GM12891 (cell line): ENCODE measurements at places on chromosomes 12 and 14.

DNA sequence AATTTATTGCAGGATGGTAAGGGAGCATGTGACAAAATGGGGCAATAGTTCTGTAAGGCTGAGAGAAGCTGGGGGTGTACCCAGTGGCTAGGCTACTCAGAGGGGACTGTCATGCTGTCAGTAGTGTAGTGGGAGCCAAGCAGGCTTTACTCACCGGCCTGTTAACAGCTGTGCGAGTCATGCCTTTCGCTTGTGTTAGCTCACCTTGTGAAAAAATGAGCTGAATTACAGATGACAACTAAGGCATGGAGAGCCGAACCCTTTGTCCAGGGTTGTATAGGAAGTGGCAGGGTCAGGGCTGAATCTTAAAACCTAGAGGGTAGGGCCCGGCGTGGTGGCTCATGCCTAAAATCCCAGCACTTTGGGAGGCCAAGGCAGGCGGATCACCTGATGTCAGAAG, 37.9 kb downstream of the SH2B3 start:
- DNase-seq = no peak

- DNase-seq = no peak
These were observed 256.3 kb upstream of the CLEC14A start for GRCh38 chr14:38512236-38512635.

DNA sequence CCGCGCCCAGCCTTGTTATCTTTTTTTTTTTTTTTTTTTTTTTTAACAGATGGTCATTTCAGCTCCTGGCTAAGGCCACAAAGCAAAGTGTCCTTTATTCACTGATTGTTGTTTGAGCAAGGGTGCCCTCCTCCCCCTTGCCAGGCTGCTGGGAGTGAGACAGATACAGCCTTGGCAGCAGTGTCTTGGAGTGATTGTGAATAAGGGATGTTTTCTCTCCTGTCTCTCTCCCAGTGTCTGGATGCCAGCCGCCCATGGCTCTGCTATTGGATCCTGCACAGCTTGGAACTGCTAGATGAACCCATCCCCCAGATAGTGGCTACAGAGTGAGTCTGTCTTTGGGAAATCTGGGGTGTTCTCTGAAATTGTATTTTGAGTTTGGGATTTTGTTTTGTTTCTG, 28.7 kb downstream of the FNTB start:
- DNase-seq = no peak

DNA sequence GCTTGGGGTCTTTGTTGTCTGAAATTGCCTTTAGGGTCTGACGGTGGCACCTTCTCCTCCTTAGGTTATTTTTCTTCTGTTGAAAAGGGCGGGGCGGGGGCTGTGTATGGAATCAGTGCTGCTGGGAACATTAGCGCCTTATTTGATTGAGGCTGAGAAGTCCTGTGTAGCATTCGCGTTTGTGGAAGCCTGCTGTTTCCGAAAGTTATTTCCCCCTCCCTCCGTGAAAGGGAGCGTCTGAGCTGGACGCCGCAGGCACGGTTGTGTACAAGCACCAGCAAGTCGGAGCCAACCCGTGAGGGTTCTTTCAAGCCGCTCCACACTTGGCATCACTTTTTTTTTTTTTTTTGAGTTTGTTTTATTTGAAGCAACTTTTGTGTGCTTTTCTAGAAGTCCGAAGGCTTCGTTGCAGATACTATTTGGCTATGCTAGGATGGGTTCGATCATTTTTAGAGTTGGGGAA, 1.1 kb downstream of the SYNE2 start:
- no peak for DNase-seq

GRCh38 chr14:100358396-100358795, 35.3 kb downstream of the SLC25A47 start:
- DNase-seq = no peak

DNA sequence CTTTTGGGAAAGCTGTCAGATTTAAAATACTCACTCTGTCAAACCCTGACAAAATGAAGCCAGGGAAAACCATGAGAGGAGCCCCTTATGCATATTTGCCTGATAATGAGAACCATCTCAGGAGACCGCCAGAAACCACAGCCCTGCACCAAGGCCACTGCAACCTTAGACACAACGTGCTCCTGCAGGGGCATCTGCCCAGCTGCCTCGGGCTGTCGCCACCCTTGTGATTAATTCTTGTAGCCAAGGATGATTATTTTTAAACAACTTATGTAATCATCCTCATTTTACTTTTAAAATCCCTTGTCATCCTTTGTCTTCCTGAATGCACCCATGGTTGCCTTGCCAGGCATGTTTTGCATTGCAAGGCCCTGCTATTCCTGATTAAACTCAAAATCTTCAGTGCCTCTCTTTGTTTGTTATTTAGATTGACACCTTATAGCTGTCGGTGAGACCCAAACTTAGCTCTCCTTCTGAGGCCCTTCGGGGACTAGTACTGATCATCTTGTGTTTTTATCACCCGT, 766.4 kb upstream of the TMEM132C start:
- no peak for DNase-seq

DNA sequence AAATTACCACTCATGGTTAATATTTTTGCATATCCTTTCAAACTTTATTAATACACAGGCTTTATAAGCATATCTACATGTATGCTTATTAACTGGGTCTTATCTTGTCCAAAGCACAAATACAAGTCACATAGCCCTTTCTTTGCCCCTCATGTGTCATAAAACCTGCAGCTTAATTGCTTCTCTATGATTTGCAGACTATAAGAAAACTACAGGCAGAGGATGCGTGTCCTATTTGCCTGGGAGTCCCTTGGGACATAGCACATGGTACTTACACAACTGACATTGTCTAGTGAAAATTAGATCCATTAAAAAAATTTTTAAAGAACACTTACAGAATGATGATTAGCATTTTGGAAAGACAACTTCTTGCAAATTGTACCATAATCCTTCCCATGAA, 190.5 kb upstream of the PLEKHA5 start:
- DNase-seq = no peak

- no peak for DNase-seq
These were observed 48.8 kb downstream of the BICDL1 start for GRCh38 chr12:120037851-120038250.

GRCh38 chr14:100640471-100641273, 53.5 kb upstream of the BEGAIN start:
- DNase-seq = peak; percentile 66

GRCh38 chr12:45912774-45913173, 77.6 kb downstream of the SCAF11 start:
- DNase-seq = no peak
